KBM-7 (cell line): ENCODE measurements at places on chromosomes 1 and 21.

- DNase-seq = peak; percentile 68
Observed at GRCh38 chr1:50332941-50333594, 90.2 kb downstream of the DMRTA2 start.

- no peak for DNase-seq
Observed at GRCh38 chr1:233245191-233245765, 50.2 kb downstream of the PCNX2 start.

DNA sequence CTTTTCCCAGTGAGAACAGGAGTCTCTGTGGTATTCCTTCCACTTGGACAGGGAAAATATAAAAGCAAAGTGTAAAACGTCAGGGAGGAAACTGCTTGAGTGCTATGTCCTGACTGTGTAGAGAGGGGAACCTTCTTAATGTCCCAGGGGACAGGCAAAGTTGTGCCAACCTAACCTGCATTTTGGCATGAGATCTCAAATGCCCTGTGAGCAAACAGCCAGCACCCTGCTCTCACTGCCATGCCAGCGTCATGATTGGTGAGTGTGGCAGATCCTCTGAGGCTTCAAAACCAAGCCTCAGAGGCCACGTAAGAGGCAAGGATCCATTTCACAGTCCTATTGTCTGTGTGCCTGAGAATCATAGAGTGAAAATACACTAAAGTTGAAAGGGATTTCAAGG, 49.7 kb upstream of the RAP1A start:
- DNase-seq = no peak

GRCh38 chr21:39673736-39674135, 61.0 kb downstream of the B3GALT5 start:
- DNase-seq = no peak

GRCh38 chr1:8816831-8817411, 519 bp downstream of the RERE start:
- peak; percentile 23 for DNase-seq

DNA sequence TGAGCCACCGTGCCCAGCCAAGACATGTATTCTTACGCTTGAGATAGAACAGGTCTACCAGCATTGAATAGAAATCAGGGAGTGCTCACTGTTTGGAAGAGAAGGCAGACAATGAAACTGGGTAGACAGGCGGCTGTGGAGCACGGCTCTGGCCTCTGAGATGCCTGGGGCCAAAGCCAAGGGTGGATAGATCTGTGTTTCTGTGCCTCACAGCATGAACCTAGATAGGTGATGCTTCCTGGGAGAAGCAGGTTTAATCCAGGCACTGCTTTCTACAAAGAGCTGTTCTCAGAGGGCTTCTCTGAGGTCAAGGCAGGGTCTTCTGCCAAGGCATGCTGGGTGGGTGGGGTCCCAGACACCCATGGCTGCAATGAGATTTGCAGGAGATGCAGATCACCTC, 24.6 kb upstream of the PRSS38 start:
- DNase-seq = no peak

DNA sequence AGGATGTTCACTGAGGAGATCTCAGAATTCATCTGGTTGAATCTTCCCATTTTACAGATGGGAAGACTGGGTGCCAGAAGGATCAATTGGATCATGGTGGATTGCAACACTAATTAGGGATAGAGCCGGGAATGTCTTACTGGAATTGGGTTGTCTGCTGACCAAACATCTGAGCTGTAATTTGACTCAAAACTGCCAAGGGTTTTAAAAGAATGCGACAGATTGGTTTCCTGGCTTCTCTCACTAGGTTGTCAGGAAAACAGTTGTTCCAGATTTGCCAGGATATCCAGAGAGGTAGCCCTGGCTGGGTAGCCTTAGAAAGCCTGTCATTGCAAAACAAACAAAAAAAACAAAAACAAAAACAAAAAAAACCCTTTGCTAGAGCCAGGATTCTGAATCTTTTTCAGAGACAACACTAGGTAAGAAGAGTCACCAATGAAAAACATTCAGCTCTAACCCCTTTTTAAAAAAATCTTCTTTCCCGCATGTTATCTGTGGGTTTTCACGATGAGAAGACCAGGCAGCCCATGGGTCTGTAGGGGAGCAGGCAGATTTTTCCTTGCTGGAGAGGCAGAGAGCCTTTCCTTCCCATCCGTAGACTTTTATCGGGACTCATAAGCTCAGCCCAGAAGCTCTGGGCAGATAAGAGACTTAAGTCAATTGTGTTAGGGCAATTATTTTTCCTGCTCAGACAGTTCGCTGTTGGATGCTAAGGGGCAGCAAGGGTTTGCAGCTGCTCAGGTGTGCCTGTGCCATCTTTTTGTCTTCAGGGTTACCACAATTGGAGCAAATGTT, 418.9 kb downstream of the PRDM2 start:
- no peak for DNase-seq

- DNase-seq = no peak
Observed at GRCh38 chr1:193433599-193433998, 247.2 kb upstream of the B3GALT2 start.

GRCh38 chr1:184870319-184870718, 104.0 kb downstream of the NIBAN1 start:
- DNase-seq = no peak
